ENCODE measurements at places on chromosomes 1 and 21.

DNA sequence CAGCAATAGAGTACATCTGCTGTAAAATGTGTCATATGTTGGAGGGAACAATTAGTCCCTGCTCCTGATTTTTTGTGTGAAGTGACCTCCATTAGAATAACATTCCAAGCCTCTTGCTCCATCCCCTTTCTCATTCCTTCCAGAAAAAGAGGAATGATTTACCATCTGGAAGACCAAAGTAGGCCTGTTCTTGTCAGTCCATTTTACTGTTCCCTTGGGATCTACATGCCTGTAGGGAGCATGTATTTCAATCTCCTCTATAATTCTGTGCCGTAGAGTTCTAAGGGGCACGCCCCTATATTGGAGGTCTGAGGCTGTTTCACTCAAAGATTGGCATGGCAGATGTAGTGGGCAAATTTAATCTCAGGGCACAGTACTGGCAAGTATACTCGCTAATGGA lies 48.8 kb upstream of the MAN1A2 start:
- DNase-seq: no peak

- DNase-seq: no peak
Observed at GRCh38 chr1:236051242-236051791, 13.6 kb downstream of the NID1 start.

- no peak for DNase-seq
Observed at GRCh38 chr1:97507863-97508262, 413.0 kb downstream of the DPYD start.

GRCh38 chr1:153572569-153573015 lies 6.9 kb upstream of the S100A2 start:
- DNase-seq: no peak

- DNase-seq: no peak
Observed at GRCh38 chr1:177600936-177601335, 368.9 kb downstream of the SEC16B start.

DNA sequence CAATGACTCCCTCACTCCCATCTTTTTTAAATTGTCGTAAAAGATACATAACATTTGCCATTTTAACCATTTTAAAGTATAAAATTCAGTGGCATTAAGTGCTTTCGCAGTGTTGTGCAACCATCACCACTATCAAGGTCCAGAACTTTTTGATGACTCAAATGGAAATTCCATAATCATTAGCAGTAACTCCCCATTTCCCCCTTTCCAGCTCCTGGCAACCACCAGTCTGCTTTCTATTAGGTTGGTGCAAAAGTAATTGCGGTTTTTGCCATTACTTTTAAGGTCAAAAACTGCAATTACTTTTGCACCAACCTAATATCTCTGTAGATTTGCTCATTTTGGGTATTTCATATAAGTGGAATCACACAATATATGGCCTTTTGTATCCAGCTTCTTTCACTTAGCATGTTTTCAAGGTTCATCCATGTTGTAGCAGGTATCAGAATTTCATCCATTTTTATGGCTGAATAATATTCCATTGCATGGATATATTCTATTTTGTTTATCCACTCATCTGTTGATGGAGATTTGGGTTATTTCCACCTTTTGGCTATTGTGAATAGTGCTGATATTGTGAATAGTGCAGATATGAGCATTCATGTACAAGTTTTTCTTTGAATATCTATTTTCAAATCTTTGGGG lies 159.7 kb downstream of the HIVEP3 start:
- DNase-seq: no peak

DNA sequence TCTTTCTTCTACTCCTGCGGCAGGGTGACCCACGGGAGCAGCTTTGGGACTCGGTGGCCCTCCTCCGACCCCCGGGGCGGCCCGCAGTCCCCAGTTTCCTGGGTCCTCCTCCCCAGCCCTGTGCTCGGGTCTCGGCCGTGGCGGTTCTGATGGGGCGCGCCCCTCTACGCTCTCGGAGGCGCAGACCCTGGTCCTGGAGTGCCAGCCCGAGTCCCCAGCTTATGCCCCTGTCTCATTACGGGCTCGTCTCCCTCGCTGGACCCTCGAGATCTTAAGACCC lies 430 bp downstream of the BTG2 start:
- DNase-seq: no peak

GRCh38 chr21:31583498-31583897 lies 76.0 kb upstream of the SOD1 start:
- no peak for DNase-seq

DNA sequence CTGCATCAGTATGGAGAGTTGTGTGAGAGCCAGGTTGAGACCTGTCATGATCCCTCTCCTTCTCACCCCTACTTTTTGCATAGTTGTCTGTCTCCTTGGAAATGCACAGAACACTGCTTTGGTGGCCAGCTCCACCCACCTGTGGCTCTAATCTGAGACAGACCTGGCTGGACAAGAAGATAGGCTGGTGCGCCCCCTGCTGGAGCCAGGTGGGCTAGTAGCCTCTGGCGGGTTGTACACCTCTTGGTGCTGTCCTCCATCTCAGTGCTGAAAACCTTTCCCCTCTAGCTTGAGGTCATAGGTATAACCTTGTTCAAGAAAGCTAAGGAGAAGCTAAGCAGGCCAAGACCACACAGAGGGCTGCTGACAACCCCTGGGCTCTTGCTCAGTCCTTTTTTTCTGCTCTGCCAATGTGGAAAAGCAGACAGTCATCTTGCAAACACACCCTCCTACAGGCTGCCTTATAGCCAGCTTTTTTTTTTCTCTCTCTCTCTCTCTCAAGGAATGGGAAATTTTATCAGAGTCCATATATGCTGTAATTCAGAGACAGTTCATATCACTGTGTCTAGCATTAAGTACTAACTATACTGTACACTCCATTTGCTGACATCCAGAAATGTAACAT lies 58.8 kb upstream of the SPATA6 start:
- peak; percentile 44 for DNase-seq

GRCh38 chr1:26233903-26234643 lies at the start of gene CEP85:
Gene CEP85 (plus strand): TSS chr1:26234200. CDS start chr1:26239784, 5,584 bp downstream.
- DNase-seq: peak; percentile 98

DNA sequence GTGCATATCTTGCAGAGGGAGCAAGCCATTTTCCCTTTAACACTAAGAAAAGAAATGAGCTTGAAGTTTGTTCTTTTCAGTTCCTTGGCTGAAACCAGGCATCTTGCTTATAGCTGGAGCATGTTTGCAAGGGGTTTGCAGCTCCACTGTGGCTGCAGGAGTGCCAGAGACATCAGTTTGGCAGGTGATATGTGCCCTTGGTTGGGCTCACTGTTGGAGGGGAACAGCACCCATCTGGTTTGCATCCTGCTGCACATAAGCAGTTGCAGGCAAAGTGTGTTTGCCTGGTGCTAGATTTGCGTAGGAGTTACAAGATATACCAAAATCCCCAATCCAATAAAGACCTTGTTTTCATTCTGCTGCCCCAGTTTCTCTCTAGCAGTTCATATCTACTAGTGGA lies 47.8 kb upstream of the IKBKE start:
- DNase-seq: no peak

DNA sequence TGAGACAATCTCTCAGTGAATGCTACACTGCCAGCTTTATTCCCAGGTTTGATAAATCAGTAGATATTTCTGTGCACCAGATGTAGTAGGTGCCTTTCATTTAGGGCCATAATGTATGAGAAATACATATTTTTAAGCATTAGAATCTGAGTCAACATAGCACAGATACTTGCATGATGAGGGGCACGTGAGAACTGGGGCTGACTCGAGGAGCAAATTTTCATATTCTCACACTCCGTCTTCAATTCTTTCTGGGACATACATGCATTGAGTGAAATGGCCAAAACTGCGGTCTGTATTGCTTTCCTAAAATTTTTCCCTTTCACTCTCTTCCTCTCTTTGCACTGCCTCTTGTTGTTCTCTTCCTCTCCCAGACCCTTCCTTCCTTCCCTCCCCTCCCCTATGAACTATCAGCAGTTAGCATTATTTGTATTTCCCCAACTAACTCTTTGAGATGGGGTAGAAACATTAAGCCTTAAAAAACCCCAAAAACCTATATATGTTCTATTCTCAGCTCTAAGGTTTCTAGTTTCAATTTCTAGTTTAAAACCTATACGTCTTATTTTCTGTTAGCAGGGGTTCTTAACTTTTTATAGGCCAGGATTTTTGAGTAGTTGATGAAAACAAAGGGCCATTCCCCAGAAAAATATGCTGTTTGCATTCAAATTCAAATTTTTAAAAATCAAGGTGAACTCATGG lies 289.1 kb downstream of the PTBP2 start:
- DNase-seq: no peak

DNA sequence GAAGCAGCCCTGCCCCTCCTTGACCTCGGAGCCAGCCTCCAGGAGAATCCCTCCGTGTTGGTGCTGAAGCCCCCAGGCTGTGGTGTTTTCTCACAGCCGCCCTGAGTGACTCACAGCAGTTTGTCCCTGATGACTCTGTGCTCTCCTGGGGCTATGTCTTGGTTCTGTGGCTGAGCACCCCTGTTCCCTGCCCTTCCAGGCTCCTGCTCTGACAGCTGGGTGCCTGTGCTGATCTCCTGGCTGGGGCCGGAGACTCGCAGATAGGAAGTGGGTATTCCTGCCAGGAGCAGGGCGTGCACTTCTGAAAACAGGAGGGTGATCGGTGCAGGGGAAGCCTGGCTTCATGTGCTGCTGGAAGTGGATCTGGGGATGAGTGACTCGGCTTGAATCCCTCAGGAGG lies 34.5 kb downstream of the POFUT2 start:
- no peak for DNase-seq

- peak; percentile 77 for DNase-seq
Observed at GRCh38 chr1:33367485-33368405, 46.8 kb upstream of the A3GALT2 start.

- no peak for DNase-seq
Observed at GRCh38 chr1:42075179-42075578, 78.0 kb upstream of the GUCA2B start.

DNA sequence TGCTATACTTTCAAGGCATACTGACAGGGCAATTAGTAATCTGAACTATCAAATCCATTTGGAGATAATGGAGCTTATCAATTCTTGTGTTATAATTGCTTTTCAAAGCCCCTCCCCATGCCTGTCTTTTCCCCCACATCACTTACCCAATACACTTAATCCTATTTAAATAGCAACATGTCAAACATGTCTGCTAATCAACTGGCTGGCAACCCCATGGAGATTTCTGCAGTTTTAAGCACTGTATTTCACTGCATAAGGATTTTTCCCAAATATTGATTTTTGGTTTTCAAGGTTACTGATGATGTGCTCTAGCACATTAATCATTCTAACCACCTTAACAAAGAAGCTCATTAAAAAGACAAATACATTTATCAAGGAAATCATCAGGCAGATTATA lies 800.3 kb downstream of the PLA2G4A start:
- DNase-seq: no peak

GRCh38 chr1:149848340-149849110 lies 50.8 kb upstream of the BOLA1 start:
- DNase-seq: no peak

DNA sequence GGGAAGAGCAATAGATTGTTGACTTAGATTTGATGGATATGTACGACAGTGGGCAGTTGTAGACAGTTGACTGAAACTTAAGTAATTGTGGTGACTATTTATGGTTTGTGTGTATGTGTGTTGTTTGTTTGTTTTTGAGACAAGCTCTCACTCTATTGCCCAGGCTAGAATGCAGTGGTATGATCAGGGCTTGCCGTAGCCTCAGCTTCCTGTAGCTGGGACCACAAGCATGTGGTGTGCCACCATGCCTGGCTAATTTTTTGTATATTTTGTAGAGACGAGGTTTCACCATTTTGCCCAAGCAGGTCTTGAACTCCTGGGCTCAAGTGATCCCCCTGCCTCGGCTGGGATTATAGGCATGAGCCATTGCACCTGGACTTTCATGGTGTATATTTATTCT lies 9.8 kb downstream of the SDHC start:
- no peak for DNase-seq

DNA sequence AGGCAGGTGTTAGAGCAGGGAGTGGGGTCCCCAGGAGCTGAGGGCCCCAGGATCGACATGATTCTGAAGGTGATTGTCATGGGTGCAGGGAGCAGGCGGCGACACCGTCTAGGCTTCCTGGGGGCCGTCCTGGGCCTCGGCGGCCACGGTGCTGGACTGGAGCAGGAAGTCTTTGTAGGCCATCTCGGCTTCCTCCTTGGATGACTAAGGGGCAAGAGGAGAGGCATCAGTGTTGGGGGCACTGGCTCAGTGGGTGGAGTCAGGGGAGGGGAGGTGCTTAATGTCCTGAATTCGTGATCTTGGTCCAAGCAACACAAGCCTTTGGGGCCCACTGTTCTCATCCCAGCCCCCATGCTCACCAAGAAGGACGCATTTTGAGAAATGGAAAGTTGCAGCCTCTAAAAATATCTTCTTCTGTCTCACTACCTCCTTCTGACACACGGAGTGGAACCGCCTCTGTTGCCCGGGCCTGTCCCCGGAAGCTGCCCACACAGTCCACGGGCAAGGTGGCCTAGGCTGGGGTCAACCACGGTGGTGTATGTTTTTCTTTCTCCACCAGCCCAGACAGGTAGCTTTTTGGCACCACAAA lies 8.6 kb upstream of the FCMR start:
- DNase-seq: no peak

DNA sequence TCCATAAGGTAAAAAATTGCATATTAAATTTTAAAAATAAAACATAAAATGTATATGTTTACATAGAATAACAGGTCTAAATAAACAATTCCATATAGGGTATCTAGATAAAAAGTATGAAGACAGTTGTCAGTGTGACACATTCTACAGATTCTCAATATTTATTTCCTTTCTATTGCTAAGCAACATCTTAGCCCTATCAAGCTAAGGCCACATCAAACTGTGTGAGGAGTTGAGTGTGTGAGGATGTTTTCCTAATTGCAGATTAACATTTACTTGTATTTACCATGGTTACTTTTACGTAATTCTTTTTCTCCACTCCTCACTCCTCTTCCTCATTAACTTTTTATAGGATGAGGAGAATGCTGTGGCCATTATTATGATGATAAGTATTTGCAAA lies 41.9 kb upstream of the MCOLN3 start:
- no peak for DNase-seq

GRCh38 chr1:62900566-62900965 lies 116.6 kb downstream of the ATG4C start:
- no peak for DNase-seq

GRCh38 chr21:36706951-36707762 lies 8.2 kb downstream of the SIM2 start:
- no peak for DNase-seq

DNA sequence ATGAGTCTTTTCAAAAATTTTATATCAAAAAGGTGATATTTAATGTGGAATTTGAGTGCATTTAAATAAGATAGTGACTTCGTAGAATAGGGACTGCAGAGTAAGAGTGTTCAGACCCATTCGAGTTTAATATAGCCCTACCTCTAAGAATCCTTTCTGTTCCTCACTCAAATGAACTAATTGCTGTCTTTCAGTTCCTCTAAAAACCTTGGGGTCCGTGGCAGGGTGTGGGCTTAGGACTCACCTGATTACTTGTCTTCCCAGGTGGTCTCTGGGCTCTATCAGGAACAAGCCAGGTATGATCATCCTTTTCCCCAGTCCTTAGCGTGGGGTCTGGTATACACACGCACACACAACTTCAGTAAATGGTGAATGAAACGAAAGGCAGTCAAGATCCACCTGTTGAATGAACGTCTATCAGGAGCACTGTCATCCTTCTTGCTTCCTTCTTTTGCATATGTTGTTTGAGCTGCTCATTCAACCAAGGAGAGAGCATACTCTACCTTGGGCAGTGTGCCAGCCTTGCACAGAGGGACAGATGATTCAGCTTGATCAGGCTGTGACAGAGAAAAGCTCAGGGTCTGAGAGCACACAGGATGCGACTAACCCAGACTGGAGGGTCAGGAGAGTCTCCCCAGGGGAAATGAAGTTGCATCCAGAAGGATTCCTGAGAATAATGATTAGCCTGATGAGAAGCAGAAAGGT lies 1.2 kb upstream of the RNF11 start:
- DNase-seq: peak; percentile 95
